ENCODE measurements at places on chromosomes 12 and 14.
A peak's percentile ranks its signal among the peaks of the same experiment; 100 is the strongest.

DNA sequence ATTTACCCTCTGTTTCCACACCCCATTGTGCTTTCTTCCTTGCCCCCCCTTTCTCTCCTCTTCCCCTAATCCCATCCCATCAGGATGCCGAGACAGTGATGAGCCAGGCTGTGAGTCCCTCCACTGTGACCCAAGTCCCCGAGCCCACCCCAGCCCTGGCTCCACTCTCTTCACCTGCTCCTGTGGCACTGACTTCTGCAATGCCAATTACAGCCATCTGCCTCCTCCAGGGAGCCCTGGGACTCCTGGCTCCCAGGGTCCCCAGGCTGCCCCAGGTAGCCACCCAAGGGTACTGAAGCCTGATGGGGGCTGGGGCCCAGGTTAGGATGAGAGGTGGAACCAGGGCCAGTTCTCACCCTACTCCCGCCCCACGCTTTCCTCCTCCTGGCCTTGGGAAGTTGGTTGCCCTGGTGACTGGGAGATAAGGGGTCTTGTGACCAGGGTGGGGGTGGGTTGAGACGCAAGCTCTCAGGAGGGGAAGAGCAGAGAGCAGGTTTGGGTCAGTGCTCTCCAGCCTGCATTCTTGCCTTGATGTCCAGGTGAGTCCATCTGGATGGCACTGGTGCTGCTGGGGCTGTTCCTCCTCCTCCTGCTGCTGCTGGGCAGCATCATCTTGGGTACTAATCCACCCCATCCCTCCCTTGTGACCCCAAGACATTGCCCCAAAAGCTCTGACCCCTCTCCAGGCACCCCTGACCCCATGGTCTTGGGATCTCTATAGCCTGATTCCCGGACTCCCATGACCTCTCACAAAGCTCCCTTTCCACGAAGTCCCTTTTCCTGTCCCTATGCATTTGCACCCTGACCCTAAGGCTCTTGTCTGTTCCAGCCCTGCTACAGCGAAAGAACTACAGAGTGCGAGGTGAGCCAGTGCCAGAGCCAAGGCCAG is 1.2 kb downstream of the AMHR2 start:
- DNase-seq, result no peak

GRCh38 chr12:105455261-105455660 is 124.8 kb downstream of the C12orf75 start:
- no peak for DNase-seq

DNA sequence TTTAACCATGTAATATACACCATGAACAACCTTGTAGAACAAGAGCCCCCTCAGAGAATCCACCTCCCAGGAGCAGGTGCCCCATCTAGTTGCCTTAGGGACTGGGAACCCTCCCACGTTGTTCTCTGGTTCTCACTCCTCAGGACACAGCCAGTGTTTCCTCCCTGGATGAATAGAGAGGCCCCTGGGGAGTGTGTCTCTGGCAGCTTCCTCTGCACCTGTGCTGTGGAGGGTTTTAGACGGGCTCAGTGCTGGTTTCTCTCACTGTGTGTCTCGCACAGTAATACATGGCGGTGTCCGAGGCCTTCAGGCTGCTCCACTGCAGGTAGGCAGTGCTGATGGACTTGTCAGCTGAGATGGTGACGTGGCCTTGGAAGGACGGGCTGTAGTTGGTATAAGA is 581.3 kb downstream of the TMEM121 start:
- DNase-seq, result no peak

DNA sequence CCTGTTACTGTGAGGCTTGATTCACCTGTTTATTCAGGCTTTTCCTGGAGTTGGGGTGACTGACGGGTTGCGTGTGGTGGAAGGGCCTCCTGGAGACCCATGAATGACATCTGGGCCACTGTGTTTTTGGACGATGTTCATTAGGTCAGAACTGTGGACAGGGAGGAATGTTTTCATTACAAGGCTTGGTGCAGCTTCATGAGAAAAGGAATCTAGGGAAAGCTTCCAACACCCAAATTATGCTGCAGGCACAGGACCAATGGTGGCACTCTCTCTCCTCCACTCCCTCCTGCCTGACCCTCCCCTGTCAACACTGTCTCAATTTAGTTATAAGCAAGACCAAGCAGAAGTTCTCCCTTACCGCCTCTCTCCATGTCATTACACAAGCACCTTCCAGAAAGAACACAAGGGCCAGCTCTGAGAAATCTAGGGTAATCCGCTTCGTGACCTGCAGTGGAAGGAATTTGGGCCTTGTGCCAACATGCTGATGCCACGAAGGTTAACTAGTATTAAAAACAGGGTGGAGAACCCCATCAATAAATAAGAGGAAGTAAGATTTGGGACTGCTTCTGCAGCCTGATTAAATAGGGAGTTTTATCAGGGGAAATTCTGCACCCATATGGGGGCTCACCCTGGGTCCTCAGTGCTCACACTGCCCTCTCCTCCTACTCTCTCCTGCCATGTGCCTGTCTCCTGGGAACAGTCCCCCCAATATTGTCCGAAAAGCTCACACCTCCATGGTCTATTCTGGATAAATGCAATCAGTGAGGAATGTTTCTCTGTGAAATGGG is 200.3 kb downstream of the KTN1 start:
- DNase-seq, result peak; percentile 7

DNA sequence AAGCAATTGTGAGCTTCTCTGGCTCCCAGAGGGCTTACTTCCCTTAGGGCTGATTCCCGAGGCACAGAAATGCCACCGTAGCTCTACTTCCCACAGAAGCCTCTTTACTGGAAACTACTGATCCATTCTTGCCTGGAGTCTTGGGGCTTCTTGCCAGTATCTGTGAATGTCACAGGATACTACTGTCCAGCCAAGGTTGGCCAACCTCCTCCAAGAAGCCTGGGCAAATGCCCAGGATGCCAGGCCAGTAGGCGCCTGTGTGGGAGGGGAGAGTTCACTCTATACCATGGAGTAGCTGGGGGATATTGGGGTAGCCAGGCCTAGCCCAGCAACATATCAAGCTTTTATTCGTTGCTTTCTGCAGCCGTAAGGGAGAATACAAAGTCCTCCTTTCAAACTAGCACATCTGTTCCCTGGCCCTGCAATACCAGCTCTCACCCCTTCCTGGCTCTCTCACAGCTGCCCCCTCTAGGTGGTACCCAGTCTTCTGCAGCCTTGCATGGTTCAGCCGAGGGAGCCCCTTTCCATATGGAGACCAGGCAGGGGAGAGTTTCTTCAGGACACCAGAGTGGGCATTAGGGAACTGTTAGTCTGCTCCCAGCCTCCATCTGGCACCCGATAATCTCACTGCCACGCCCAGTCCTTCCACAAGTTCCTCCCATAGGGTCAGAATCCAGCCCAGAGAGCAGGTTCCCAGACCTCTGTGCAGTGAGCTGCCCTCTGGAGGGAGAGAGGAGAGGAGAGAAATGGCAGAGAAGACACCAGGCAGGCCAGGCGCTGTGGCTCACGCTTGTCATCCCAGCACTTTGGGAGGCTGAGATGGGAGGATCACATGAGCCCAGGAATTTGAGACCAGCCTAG is 24.3 kb upstream of the PLEK2 start:
- DNase-seq, result no peak
